ENCODE measurements at places on chromosomes 7 and 10.
A peak's percentile ranks its signal among the peaks of the same experiment; 100 is the strongest.

- DNase-seq, result no peak
These were observed 646.3 kb upstream of the ANKRD30A start for GRCh38 chr10:36479073-36479472.

DNA sequence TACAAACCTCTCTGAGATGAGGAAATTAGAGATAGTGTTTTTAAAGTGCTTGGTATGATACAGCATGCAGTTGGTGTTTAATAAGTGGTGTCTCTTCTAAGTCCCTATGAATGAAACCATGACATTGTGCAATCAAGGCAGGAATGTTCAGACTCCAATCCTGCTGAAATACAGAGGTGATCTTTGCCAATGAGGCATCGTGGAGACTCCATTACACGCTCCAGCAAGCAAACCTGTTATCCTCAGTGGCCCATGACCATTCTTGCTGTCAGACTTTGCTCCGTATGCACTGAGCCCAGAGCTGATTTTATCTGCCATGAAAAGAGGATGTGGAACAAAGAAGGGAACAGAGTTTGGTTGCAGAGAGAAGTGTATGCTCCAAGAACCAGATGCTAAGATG lies 47.3 kb downstream of the CDHR3 start:
- no peak for DNase-seq

DNA sequence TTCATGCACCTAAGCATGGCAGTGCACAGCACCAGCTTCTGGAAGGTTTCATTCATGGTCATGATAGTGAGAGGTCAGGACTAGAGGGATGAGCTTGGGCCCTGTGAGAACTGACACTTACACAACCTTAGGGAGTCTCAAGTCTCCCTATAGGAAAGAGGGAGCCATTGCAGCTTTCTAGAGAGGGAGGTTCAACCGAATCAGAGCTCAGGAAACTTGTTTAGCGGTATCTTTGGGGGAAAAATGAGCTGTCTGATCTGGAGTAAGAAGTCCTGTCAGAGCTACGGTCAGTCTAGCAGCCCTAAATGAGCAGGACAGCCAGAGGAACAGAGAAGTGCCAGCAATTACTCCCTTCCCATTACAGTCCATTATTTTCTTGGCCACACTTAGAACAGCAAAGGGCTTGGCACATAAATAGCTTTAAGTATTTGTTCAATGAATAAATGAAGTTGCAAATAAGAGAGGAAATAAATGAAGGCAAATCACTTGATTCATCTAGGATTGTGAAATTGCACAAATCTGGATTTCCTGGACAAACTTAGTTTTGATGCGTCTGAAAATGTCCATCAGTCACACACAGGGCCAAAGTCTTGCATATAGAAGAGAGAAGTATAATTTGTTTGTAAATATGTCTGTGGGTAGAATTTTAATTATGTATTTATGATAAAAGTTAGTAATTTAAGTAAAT lies 262.0 kb downstream of the GLI3 start:
- DNase-seq, result no peak

DNA sequence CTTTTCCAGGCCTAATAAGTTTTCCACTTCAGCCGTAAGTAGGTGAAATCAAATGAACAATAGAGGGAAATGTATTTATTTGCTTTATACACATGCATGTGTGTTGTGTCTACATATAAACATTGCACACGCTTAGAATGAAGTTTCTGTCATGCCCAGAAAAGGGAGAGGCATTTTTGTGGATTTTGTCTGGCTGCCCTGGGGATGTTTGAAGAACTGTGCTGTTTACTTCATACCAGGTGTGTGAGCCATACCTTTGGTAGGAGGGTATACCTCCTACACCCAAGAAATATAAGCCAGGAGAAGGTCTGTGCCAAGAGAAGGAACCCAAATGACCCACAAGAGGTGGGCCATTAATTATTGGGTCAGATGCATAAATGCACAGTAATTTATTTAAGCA lies 12.8 kb downstream of the GATAD1 start:
- no peak for DNase-seq

- no peak for DNase-seq
These were observed 173.3 kb downstream of the LSM5 start for GRCh38 chr7:32316839-32317238.

DNA sequence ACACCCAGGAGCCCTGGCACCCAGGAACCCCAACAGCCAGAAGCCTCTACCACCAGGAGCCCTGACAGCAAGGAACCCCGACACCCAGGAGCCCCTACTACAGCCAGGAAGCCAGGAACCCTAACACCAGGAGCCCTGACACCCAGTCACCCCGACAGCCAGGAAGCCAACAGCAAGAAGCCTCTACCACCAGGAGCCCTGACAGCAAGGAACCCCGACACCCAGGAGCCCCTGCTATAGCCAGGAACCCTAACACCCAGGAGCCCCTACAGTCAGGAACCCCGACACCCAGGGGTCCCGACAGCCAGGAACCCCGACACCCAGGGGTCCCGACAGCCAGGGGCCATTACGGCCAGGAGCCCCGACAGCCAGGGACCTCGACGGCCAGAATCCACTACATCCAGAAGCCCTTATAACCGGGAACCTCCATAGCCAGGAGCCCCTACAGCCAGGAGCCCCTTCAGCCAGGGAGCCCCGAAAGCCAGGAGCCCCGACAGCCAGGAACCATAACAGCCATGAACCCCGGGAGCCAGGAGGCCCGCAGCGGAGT lies 440 bp upstream of the GLRX3 start:
- DNase-seq, result no peak

DNA sequence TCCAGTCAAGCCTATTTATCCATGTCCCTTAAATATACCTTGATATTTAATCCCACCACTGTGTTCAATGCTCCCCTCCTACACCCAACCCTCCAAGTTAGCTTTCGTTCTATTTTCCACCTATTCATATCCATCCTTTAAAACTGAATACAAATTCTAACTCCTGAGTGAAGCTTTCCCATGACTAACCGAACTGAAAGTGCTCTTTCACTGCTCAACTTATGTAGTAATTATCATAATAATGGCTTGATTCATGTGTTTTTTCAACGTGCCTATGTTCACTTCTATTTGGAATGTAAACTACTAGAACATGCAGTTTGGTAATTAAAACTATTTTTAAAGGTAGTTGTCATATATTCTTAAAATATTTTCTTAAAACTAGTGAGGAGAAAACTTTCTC lies 58.0 kb downstream of the NDUFB2 start:
- DNase-seq, result no peak

DNA sequence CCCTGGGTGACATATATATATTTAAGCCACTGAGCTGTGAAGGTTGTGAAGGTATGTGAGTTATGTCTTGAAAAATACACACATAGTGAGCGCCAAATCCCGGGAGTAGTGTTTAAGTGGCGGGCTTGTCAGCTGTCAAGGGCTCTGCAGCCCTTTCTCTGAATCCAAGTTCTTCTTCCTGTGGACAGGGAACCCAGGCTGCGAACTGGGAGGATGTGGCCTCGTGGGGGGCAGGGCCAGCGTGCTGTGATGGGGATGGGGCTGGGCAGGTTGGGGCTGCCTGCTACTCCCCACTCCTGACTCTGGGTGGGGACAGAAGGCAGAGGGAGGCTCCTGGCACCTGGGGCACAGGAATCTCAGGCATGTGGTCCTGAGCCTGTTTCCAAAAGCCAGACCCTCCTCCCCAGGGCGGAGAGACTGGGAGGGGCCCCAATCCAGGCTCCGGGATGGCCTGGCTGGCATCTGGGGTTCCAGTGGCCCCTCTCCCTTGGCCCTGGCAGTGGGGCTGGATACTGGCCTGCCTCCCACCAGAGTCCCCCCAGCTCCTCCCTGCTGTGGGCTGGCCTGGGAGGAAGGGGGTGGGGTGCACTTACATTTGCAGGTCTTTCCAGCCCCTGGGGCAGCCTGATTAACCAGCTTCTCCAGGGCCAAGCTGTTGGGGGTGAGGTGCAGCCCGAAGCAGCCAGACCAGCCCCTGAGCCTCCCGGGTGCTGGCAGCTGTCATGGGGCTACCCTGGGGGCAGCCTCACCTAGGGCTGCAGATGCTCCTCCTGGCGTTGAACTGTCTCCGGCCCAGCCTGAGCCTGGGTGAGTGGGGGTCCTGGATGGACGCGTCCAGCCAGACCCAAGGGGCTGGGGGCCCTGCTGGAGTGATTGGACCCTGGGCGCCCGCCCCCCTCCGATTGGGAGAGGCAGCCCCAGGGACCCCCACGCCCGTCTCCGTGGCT lies at the start of gene UPK3B:
UPK3B (plus strand) TSS at position 622 of the 947 bp plus-strand sequence; CDS start at position 723, 101 bp downstream.
- DNase-seq, result no peak

- no peak for DNase-seq
These were observed 198.3 kb downstream of the GRID1 start for GRCh38 chr10:86168256-86168655.

DNA sequence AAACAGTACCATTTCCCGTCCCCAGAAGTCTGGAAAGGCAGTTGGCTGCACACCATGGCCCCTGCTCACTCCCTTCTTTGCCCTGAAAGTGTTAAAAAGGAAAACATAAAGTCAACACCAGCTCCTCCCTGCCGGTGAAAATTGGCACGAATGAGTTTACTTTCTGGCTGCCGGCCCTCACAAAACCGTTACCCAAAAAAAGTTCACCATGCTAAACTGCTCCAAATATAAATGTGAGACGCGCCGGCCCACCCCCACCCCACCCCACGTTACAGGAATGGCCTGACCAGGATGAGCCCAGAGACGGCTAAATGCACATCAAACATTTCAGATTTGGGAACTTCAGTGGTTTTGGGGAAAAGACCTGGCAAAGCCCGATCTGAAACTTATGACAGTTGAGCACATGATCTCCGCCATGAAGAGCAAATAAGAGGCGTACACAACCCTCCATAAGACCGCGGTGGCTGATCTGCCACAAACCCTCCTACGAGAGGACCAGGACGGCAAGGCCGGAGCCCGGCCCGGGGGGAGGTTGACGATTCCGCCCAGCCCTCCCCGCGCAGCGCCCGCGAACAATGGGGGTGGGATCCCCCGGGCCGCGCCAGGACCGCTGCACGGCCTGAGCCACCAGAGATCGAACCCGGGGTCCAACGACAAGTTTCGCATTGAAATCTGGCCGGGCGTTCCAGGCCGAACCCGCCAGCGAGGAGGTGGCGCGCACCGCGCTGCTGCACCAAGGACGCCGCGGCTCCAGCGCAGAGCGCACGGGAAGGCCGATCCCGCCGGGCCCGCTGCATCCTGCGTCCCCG lies 952 bp downstream of the DIP2C start:
- peak; percentile 14 for DNase-seq

GRCh38 chr10:132468216-132468615 lies 69.4 kb upstream of the INPP5A start:
- no peak for DNase-seq

- no peak for DNase-seq
These were observed 71.5 kb downstream of the PRPF18 start for GRCh38 chr10:13658264-13658663.

DNA sequence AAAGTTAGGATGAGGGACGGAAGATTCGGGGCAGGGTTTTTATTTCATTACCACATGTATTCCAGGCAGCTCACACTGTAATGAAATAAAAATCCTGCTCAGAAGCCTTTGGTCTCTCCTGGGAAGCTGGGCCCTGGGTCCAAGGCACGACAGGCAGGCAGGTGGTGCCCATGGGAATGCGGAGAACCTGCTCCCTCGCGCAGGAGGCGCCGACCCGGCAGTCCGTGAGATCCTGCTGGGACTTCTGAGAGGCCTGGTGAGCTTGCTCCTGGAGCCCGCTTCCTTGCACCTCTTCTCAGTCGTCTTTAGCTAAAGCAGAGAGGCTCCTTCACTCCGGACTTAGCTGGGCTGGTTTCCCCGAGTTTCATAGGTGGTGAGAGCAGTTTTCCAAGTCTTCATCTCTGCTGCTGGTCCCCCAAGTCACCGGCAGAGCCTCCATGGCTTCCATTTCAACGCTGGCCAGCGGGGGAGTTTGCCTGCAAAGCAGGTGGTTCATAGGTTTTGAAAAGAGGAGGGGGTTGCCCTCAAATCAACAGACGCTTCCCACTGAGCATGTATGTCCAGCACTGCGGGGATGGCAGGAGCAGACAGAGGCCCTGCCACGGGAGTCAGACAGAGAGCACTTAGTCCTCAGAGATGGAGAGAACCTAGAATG lies 24.5 kb downstream of the IL15RA start:
- no peak for DNase-seq

DNA sequence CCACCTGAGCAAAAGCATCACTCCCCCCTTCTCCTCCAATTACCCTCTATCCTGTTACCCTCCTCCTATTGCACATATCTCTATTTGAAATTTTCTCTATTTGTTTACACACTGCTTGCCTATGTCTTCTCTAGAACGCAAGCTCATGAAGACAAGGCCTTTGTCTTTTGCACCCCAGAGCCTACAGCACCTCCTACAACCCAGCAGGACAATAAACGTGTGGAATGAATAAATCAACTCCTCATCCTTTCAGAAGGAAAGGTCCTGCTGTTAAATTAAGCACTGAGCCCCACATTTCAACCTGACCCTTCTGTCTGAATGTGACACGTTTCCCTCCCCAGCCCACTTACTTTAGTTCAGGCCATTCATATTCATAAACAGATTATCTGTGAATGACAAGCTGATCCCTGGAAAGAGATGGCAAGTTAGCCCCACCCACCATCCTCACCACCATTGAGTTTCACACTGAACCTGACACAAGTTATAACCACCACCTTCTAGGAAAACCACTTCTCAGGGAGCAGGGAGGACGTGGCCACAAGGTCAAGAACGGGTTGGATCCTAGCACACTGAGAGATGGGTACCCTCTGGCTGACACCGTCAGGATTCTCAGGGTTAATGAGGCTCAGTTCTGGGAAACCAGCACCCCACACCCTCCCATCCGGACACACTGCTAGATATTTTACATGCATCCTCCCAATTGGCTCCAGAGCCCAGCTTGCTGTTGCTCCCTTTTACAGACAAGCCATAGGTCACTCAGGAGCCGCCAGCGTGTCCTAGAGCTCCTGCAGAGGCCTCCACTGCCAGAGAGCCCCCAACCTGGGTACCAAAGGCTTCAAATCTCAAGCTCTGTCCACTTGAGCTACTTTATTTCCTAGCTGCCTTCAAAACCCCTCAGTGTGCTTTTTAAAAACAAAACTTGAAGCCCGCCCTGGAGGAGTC lies 934 bp downstream of the PRTFDC1 start:
- no peak for DNase-seq

GRCh38 chr10:71737001-71737833 lies 17.6 kb upstream of the C10orf105 start:
- no peak for DNase-seq

DNA sequence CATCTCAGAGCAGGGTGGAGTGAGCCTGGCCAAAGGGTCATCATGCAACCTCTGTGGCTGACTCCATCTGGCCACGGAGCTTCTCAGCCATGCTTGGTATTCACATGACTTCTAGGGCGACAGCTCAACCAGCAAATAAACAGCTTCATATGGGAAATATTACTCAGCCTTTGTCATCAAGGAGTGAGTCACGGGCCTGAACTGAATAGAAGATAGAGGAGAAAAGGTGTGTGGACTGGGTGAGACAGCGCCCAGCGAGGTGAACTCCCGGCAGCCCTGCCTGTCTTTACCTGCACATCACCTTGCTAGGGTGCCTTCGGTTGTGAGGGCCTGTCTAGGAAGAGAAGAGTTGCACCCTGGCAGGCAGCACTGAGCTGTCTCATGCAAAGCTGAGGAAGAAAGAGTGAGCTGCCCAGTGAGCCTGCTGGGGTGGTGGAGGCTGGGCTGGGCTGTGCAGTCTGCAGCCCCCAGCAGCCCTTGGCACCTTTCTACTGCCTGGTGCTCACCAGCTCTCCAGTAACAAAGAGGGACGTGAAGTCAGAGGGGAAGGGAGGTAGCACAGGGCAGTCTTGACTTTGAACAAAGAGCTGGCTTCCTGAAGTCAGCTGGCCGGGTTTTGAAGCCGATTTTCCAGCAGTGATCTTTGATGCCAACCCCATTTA lies 114.2 kb downstream of the EGFR start:
- DNase-seq, result peak; percentile 99

Data from brain microvascular endothelial cell (primary cell).